ENCODE measurements at places on chromosomes 13 and 19.

DNA sequence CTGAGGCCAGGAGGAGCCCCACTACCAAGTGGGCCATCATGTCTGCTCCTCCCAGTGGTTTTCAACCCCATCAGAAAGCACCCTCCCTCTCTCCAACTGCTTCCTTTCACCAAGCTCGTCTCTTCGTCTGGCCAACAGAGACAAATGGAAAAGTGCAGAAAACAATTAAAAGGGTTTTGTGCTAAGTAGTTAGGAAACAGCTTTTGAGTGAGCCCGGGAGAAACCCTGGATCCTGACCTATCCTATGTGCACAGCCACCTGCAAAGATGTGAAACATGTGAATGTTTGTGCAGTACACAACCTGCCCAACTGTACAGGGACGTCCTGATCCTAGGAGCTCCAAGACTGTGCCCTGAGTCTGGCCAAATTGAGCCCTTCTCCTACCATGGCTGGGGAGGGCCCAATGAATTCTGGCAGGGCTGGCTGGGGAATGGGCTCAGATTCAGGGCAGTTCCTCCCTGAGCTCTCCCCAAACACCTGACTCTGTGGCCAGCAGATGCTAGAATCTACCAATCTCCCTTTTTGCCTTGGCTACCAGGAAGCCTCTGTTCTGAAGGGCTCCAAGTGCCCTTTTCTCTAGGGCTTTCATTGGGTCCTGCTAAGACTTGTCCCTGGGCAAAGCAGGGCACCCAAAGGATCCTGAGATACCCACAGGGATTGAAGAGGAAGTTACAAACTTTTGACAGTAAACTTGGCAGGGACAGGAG, 7.9 kb downstream of the TLE5 start:
- DNase-seq, result no peak

- no peak for DNase-seq
Measured at GRCh38 chr13:40635315-40635995, 31.0 kb downstream of the FOXO1 start.

DNA sequence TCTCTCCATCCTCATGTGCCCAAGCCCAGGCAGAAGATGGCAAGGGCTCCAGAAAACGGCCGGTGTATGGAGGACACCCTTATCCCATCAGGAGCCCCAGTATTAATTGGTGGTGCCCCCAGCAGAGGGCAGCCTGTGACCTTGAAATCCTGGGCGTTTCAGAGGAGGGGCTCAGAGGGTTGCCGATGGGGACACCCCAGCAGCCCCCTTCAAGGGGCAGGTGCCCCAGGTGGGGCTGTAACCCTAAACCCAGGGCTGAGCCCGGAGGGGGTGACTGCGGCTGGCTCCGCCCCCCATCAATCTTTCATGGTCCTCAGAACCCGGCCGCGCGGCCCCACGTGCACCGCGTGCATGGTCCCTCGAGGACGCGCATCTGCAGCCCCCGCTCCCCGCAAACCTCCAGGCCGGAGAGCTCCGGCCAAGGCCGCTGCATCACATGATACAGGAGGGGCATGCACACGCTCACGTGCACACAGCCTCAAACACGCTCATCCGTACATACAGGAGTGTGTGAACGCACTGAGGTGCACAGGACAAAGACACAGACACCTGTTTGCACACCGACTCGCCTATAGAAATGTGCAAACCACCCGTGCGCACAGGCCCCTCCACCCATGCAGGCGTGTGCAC, 949 bp downstream of the RAB3A start:
- DNase-seq, result no peak

- no peak for DNase-seq
Measured at GRCh38 chr13:61180234-61180633, 235.4 kb downstream of the PCDH20 start.

- no peak for DNase-seq
Measured at GRCh38 chr19:50311723-50312635, 17.2 kb downstream of the KCNC3 start.

- no peak for DNase-seq
Measured at GRCh38 chr19:33134571-33135041, 2.7 kb downstream of the WDR88 start.

- no peak for DNase-seq
Measured at GRCh38 chr13:83980331-83980730, 98.1 kb upstream of the SLITRK1 start.

DNA sequence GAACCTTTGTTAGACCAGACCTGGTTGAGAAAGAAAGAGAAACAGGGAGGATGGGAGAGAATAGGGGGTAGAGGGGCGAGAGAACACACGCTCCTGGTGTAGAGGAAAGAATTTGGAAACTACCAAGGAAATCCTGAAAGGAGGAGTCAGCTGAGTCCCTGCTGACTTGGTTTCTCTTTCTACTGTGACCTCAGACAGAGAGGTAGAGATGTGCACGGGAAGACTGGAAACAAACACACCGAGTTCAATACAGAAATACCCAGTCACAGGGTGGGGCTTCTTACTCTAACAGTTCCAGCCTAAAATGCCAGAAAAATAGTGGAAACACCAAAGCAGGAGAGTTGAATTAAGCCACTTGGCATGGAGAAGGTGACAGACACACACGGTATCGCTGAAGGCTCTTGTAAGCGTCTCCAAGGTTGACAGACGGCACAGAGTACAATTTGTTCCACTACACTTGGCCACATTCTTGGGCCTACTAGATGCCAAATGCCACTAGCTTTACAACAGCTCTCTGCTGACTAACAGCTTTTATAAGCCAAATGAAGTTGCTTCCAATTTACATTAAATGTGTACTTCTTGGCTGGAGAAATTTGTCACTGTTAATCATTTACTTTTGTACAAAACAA, 28.1 kb downstream of the LATS2 start:
- DNase-seq, result peak; percentile 21

GRCh38 chr13:90696254-90696653, 651.2 kb upstream of the MIR17HG start:
- no peak for DNase-seq

GRCh38 chr13:73397496-73398305, 338.9 kb downstream of the KLF5 start:
- no peak for DNase-seq

DNA sequence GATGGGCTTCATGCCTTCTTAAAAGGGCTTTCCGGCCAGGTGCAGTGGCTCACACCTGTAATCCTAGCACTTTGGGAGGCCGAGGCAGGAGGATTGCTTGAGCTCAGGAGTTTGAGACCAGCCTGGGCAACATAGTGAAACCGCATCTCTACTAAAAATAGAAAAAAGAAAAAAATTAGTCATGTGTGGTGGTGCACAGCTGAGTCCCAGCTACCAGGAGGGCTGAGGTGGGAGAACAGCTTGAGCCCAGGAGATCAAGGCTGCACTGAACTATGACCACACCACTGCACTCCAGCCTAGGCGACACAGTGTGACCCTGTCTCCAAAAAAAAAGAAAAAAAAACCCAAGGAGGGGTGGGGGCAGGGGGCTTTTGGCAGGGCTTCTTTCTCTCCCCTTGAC, 7.2 kb downstream of the CARS2 start:
- DNase-seq, result no peak

DNA sequence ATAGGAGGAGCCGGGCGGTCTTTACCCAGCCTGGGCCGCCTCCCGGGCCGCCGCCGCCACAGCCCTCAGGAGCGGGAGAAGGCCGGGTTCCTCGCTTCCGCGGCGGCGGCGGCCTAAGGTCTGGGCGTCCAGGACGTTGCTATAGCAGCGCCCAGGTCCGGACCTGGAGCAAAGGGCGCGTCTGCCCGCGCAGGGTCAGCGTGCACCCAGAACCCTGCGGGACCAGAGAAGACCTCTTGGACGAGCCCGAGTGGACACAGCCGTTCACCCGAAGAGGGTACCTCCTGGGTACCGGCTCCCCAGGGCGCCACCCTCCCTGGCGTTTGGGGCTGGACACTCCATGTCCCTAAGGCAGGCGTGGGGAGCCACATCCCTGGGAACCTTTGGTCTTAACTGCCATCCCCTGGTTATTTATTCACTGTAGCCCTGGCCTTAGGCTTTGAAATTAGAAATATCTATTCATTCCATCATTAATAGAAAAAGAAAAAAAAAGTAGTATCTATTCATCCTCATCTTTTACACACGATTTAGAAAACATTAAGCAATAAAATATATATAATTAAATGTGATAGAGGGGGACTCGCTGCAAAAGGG, 2.4 kb downstream of the DZIP1 start:
- no peak for DNase-seq

- DNase-seq, result no peak
Measured at GRCh38 chr13:112828082-112828699, 138.4 kb downstream of the ATP11A start.

- DNase-seq, result no peak
Measured at GRCh38 chr19:18384775-18385174, 1.2 kb upstream of the GDF15 start.

DNA sequence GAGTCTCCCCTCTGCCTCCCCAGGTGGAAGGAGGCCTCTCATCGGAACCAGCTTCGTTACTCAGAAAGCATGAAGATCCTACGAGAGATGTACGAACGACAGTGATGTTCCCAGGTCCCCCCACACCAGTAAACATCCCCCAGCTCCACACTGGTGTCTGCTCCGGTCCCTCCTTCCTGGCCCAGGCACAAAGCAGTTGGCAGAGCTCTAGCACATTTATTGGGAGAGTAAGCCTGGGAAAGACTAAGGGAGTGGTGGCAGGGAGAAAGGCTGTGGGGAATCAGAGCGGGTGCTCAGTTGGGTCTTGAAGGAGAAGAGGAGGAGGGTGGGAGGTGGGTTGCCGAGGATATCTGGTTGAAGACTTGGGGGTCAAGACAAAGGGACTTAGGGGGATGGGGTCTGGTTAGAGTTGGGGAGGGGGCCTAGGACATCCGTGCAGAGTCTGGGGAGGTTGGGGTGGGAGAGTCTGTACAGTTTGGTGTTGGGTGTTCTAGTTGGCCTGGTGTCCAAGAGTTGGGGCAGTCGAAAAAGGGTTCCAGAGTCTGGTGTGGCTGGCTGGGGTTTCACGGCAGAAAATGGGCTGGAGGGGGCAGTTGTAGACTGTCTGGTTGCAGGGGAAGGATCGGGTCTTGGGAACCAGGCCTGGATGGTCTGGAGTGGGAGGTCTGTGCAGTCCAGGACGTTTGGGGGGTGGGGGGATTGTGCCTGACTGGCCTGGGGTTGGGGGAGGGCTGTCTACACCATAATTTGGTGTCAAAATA, 2.3 kb downstream of the HSPB6 start:
- DNase-seq, result no peak

- DNase-seq, result no peak
Measured at GRCh38 chr13:111345682-111346081, 25.2 kb downstream of the TEX29 start.

GRCh38 chr19:17105556-17105955, 30.0 kb downstream of the MYO9B start:
- DNase-seq, result no peak

DNA sequence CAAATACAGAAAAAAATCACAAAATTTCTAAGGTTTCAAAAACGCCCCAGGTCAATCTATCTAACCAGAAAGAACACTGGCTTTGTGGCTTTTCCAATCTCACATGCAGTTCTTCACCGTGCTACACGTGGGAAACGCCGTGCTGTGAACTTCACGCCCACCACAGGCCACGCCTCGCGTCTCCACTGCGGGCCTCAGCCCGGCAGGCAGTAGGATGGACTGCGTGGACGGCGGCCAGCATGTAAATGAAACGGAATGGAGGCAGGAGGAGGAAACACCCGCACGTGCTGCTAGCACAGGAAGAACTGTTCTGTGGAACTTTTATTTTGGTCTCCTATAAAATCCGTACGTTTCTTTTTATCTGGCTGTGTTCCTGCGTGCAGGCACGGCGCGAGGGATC, 23.8 kb downstream of the ZNF787 start:
- no peak for DNase-seq

DNA sequence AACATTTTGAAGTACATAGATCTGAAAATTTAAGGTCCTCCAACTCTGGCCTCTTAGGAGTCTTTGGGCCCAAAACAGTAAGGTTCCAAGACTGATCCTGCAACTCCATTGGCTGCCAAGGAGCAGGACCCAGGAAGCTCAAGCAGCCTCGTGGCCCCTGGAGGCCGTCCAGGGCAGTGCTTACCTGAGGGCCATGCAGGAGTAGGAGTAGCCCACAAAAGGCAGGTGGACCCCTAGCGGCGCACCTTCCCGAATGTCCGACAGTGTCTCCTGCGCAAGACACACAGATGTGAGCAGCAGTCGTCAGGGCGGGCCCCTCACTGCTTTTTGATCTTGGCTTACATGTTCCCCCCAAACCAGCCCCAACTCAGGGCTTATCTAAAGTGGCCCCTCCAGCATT, 5.7 kb upstream of the SIX5 start:
- no peak for DNase-seq

DNA sequence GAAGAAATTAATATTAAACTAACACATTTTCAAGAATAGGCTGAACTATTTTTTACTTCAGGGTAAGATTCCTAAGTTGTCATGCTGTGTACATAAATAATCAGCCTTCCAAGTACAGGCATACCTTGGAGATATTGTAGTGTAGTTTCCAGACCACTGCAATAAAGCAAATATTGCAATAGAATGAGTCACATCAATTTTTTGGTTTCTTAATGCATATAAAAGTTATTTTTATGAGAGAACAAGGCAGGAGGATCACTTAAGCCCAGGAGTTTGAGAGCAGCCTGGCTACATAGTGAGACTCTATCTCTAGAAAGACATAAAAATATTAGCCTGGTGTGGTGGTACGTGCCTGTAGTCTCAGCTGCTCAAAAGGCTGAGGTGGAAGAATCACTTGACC, 511.5 kb downstream of the UQCRFS1 start:
- peak; percentile 84 for DNase-seq

- DNase-seq, result no peak
Measured at GRCh38 chr13:26914148-26914547, 153.6 kb upstream of the GPR12 start.

GRCh38 chr13:95236774-95237173, 64.5 kb downstream of the ABCC4 start:
- no peak for DNase-seq

- DNase-seq, result no peak
Measured at GRCh38 chr19:570251-570686, 2.1 kb upstream of the BSG start.

DNA sequence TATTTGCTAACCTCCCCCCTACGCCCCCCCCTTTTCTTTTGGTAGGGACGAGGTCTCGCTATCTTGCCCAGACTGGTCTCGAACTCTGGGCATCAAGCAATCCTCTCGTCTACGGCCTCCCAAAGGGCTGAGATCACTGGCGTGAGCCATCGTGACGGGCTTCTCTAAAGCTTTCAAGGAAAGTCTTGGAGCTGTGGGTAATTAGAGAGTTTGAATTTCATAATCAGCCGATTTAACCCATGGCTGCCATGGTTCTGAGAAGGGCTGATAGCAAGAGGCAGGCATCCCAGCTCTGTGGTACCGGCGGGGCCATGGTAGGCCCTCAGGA, 679 bp upstream of the ABHD8 start:
- no peak for DNase-seq

Data from BJ (cell line).